ENCODE measurements at places on chromosomes 6 and 20.
A peak's percentile ranks its signal among the peaks of the same experiment; 100 is the strongest.

GRCh38 chr6:452301-453067 is 60.9 kb downstream of the IRF4 start:
- no peak for DNase-seq

DNA sequence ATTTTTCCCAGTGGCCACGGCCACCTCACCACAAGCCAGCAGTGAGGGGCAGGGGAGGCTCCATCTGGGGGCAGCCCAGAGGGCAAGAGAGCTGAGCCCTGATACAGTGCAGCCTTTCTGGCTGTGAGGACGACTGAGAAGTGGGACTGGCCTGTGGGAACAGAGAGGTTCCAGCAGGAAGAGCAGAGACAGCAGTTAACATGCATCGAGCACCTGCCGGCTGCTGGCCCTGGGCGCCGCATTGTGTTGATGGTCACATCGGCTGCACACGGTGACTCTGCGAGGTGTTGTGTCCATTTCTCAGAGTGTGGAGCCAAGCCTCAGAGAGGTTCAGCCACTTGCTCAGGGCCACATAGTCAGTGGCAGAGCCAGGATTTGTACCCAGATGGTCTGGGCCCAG is 9.8 kb downstream of the FOXS1 start:
- DNase-seq, result no peak

GRCh38 chr6:149925253-149925973 is 2.5 kb upstream of the RAET1G start:
- DNase-seq, result no peak

DNA sequence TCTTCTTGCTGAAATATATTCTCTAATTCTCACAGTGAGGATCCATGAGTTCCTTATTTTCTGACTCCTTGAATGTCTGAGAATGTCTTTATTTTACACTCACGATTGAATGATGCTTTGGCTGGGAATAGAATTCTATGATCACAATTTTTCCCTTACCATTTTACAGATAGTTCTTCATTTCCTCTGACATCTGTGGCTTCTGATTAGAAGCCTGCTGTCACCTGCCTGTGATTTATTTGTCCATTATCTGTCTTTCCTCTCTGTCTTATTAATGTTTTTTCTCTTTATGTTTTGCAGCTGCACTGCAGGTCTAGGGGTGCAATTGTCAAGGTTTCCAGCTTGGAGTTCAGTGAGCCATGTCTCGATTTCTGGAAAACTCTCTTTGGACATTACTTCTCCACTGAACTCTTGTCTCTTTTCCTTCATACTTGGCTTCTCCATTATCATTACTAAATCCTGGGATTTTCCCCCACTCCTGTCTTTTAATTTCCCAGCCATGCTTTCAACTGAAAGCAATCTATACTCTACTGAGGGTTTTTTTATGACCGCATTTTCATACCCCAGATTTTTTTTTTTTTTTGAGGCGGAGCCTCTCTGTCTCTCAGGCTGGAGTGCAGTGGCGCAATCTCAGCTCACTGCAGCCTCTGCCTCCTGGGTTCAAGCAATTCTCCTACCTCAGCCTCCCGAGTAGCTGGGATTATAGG is 121.2 kb upstream of the PRND start:
- no peak for DNase-seq

- DNase-seq, result no peak
Measured at GRCh38 chr20:22569353-22569752, 15.0 kb downstream of the FOXA2 start.

- no peak for DNase-seq
Measured at GRCh38 chr20:23397961-23398360, 23.3 kb downstream of the NAPB start.

GRCh38 chr20:48711696-48712464 is 115.9 kb downstream of the PREX1 start:
- DNase-seq, result no peak

GRCh38 chr6:165685302-165685701 is 22.3 kb upstream of the PDE10A start:
- no peak for DNase-seq

- DNase-seq, result peak; percentile 56
Measured at GRCh38 chr20:35791821-35792220, 20.0 kb downstream of the PHF20 start.

- no peak for DNase-seq
Measured at GRCh38 chr6:56694002-56694401, 51.3 kb upstream of the DST start.

DNA sequence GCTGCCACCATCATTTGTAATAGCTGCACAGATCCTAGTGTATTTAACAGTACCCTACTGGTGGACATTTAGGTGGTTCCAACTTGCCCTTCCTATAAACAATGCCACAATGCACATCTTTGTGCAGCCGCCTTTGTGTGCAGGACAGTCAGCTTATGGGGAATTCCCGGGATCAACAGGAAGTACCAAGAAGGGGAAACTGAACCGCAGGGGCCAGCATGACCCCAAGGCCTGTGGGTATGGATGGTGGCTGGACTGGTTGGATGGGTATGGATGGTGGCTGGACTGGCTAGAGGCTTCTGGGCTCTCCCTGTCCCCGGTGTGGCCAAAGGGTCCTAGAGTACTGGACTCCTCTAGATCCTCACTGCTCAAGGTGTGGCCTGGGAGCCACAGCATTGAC is 46.7 kb downstream of the CEBPB start:
- DNase-seq, result no peak

DNA sequence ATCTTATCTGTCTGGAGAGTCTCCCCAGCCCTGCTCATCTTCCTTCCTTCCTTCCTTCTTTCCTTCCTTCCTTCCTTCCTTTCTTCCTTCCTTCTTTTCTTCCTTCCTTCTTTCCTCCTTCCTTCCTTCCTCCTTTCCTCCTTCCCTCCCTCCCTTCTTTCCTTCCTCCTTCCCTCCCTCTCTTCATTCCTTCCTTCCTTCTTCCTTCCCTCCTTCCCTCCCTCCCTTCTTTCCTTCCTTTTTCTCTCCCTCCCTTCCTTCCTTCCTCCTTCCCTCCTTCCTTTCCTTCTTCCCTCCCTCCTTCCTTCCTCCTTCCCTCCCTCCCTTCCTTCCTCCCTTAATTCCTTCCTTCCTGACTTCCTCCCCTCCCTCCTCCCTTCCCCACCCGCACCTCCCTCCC is 284.0 kb downstream of the KHDC1L start:
- no peak for DNase-seq

- no peak for DNase-seq
Measured at GRCh38 chr6:140486450-140487361, 1112.3 kb upstream of the CITED2 start.

GRCh38 chr20:31638317-31638716 is 605 bp downstream of the COX4I2 start:
- DNase-seq, result no peak

DNA sequence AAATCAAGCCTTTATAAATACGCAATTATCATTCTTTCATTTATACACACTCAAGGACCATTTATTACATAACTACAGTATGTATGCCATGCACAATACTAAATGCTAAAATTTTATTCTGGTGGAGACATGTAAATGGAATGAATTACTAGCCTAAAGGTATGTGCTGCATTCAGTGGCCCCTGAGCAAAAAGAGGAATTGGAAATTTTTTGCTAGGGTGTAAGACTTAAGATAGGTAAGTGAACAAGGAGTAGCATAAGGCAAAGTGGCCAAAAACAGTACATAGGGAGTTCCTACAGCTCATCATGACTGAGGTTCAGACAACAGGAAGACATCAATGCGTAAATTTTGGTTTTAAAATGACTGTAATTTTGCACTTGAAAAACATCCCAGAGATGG is 2.3 kb upstream of the MTFR2 start:
- DNase-seq, result no peak

DNA sequence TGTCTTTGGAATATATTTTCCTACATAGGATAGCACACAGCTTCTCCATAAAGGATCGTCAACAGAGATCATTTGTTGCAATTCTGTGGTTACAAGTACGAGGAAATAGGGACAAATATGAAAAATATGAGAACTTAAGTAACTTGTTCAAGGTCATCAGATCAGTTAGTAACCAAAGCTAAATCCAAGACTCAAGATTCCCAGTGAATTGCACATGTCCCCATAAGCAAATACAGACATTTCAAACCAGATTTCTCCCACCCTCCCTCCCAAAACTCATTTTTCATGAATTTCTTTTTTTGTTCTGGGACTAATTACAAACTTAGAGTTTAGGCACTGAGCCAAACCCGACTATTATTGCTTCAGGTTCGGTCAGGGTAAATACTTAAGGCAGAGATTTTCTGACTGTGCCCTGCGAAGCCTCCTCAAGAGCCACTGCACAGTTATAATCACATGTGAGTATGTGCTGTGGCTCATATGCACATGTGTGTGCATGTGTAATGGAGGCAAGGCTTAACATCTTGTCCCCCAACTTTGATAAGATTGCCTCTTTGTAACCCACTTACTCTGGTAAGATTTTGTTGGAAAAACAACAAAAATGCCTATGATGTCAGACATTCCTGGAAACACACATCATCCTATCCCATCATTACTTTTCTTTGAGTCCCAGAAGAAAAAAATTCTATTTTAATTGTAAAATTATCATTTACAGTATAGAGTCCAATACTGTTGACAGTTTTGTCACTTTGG is 216.2 kb downstream of the CD83 start:
- DNase-seq, result no peak

- DNase-seq, result peak; percentile 16
Measured at GRCh38 chr6:6556738-6557503, 31.6 kb upstream of the LY86 start.

GRCh38 chr6:43267619-43268354 is 24.5 kb downstream of the TTBK1 start:
- no peak for DNase-seq

Data from fibroblast of the conjunctiva (primary cell).